GM04504 (cell line): ENCODE measurements at places on chromosomes 3 and 15.

DNA sequence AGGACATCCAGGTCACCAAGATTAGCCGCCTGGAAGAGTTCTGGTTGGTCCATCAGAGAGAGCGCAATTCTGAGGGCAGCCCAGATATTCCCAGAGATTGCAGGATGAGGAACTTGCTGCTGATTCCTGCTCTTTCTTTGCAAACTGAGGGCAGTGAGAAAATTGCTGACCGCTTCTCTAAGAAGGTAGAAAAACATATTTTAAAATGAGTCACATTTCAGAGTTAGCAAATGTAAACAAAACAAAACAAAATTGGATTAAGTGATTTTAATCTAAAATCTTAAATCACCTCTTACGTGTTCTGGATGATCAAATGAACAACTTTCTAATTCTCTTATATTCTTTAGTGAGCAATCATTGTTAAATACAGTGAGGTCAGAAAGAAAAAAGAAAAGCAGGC is 149.0 kb downstream of the USP13 start:
- no peak for DNase-seq

DNA sequence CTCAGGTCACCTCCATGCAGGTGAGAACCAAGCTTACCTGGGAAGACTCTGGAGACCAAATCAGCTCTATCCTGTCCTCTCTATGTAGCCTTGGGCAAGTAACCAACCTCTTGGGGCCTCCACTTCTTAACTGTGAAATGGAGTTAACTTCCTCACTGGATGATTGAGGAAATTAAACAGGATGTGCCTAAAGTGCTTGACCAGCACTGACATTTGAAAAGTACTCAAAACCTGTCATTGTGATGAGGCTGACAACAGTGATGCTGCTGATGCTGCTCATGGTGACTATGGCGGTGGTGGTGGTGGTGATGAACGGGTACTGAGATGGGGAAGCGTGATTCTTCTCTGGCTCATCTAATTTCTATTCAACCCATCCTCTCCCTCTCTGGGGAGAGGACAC is 22.3 kb downstream of the VIPR1 start:
- no peak for DNase-seq

- DNase-seq: no peak
Measured at GRCh38 chr3:197730200-197730599, 6.5 kb downstream of the RUBCN start.

- no peak for DNase-seq
Measured at GRCh38 chr15:49187549-49188245, 17.6 kb downstream of the GALK2 start.

DNA sequence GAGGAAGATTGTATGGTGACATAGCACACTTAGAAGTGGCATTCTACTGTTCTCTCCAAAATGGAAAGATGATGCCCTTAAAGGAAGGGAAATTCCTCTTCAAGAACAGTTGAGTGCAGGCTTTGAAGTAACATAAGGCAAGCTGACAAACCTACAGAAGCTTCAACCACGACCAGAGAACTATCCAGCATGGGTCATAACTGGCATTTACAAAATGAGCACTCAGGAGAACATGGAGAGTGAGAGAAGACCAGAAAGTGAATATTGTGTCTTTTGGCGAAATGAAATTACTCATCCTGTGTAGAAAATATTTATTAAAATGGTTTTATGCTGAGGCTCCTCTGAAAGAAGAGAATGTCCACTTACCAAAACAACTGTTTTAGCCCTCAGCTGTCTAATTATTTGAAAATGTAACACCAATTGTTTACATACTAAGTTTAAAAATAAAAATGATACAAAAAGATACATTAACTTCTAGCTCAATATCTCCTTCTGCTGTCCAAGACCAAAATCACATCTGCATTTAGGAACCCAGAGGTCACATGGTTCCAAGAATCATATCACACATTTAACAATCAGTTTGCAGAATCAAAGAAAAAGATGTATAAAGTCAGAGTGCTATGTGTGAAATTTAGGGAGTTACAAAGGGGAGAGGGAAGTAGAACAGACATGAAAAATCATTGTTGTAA is 216.9 kb downstream of the ATP8B4 start:
- DNase-seq: no peak

DNA sequence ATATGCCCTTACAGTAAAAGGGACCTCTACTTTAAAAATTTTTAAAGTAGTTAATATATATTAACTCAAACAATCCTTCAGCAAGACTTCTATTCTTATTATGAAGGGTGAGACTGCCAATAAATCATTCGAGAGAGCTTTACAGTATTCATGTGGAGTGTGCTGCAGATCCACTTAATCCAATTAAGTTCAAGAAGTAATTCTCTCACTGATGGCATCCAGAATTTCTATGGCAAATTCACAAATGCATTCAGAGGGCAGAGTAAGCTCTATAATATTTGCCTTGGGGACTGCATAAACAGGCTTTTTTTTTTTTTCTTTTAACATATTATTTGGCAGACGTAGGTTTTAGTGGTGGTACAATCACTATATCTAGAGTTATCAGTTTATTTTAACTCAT is 692.0 kb downstream of the NLGN1 start:
- DNase-seq: no peak

DNA sequence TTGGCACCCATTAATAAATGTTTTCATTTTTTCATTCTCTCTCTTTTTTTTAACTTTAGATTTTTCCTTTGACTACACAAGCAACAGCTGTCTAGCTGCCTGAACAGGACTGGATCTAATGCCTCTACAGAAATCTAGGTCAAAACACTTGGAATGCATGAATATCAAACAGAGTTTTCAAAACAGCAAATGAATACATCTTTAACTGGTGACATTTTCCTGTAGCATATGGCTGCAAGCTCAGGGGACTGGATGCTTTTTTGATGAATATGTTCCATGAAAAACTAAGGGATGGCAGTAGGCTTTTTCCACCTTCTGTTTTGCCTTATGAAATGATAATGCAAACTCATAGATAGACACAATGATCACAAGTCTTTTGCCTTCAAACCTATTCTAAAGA is 661.7 kb downstream of the MCTP2 start:
- DNase-seq: no peak

GRCh38 chr15:53681056-53681455 is 78.4 kb downstream of the WDR72 start:
- no peak for DNase-seq

- no peak for DNase-seq
Measured at GRCh38 chr3:25056036-25056755, 371.9 kb upstream of the RARB start.

DNA sequence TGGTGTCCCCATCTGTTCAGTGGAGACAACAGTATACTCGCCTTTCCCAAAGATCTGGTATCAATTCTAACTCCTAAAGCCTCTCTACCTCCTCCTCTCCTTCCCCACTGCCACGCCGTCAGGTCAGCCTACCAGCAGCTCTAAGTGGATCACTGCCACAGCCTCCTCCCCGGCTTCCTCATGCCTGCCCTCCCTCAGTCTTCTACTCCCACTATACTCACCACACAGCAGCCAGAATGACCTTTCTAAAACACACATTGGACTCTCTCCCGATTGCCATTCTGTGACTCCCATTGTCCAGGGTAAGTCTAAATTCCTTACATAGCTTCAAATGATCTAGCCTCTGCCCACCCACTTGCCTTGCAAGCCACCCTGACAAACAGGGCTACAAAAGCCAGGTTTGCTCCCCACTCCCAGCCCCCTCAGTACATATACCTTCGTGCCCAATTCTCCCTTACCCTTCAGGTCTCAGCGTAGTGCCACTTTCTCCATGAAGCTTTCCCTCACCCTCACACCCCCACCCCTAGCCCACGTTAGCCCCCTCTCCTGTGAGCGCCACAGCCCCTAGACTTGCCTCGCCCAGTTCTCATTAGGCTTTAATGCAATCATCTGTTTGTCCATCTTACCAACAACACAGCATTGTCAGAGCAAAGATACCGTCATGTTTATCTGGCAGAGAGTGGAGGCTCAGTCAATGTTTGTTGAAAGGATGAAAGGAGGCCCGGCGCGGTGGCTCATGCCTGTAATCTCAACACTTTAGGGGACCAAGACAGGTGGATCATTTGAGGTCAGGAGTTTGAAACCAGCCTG is 9.5 kb upstream of the SEMA7A start:
- no peak for DNase-seq

GRCh38 chr15:39685999-39686613 is 96.5 kb downstream of the FSIP1 start:
- DNase-seq: no peak

DNA sequence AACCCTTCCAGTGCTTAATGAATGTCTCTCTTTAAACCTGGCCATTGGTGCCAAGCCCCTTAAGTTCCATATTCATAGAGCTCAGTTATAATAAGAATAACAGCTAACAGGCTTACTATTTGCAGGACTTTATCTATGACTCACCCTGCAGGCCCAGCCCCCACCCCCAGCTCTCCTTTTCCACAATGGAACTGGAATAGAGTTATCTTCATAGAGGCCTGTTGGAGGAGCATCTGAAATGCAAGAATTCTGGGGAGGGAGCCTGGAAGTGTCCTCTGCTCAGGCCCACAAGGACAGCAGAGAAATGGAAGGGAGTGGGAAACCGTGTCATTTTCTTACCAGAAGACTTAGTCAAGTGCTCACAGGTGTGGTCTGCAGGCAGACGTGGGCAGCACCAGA is 52.8 kb downstream of the SEMA5B start:
- no peak for DNase-seq

GRCh38 chr3:47874913-47875312 is 72.0 kb downstream of the DHX30 start:
- DNase-seq: no peak

DNA sequence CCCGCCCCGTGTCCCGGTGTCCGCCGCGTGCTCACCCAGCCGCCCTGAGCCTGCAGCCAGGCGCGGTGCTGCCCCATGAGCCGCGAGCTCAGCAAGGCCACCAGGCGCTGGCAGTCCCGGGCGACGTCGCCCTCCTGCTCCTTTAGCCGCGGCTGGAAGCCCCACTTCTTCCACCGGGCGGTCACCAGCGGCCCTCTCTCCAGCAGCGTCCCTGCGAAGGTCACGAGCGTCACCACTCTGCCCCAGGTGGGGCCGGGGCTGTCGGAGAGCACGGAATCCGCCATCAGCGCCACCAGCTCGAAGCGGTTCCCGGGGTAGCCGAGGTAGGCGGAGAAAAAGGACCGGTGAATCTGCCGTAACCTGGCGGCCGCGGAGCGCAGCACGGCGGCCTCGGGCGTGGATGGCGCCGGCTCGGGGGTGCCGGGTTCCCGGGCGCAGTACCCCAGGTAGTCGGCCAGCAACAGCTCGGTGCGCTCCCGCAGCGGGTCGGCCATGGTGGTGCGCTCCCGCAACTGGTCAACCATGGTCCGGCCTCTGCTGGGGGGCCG is 298 bp downstream of the BCL2L10 start:
- no peak for DNase-seq

DNA sequence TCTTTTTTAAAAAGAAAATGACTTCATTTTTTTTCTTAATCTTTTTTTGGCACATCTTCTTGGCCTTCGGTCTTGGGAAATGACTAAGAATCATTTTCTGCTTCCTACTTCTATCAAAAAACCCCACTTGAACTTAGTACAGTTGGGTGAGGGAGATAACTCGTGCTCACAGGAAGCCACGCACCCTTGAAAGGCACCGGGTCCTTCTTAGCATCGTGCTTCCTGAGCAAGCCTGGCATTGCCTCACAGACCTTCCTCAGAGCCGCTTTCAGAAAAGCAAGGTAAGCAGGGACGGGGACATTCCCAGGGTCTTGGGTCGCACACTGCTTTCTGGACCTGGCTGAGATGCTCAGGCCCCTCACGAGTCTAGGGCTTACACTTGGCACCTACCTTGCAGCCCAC is at the start of gene CCR4:
Gene CCR4 (plus strand): TSS at position 235 of the 402 bp plus-strand sequence. CDS start 1,779 bp downstream, outside the sequence.
- no peak for DNase-seq

- DNase-seq: no peak
Measured at GRCh38 chr15:98151096-98151495, 190.6 kb downstream of the ARRDC4 start.

DNA sequence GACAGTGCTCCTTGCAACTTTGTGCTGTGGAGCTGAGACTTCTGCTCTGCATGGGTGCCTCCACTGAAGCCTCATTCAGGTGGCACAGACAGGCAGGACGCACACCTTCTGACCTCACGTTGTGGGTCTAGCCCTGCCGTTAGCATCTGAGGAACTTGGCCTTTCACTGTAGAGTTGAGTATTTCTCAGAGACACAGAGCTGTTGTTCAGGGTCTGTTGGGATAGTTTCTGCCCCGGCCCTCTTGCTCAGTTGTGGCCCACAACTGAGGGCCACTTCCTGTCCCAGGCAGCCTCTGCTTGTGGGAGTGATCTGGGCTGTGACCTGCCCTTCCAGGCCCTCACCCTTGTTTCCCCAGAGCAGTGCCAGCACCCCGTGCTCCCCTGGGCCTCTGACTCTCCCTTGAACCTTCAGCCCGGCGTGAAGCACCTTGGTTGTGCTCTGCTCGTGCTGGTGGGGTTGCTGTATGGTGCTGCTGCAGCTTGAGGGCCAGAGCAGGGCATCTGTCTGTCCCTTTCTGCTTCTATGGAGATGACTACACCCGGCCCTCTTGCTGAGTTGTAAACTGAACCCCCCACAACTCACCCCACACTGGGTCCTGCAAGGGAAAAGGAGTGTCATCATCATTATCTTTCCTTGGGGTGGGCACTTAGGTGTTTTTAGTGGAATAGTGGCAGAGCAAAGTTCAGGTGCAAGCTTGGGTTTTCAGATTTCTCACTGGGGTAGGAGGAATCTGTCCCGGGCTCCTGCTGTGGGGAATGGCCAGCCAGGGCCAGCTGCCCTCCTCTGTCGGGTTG is 11.7 kb downstream of the BAHD1 start:
- DNase-seq: no peak

GRCh38 chr3:106533093-106533787 is 664.4 kb upstream of the CBLB start:
- DNase-seq: peak; percentile 51

- DNase-seq: no peak
Measured at GRCh38 chr15:31609258-31609681, 282.6 kb downstream of the KLF13 start.

GRCh38 chr3:141881702-141882101 is 5.3 kb downstream of the ATP1B3 start:
- no peak for DNase-seq

- DNase-seq: no peak
Measured at GRCh38 chr3:193010191-193010590, 92.5 kb upstream of the MB21D2 start.
